ENCODE measurements at places on chromosomes 2 and 18.

- no peak for DNase-seq
Measured at GRCh38 chr2:12080360-12080759, 333.9 kb downstream of the LPIN1 start.

DNA sequence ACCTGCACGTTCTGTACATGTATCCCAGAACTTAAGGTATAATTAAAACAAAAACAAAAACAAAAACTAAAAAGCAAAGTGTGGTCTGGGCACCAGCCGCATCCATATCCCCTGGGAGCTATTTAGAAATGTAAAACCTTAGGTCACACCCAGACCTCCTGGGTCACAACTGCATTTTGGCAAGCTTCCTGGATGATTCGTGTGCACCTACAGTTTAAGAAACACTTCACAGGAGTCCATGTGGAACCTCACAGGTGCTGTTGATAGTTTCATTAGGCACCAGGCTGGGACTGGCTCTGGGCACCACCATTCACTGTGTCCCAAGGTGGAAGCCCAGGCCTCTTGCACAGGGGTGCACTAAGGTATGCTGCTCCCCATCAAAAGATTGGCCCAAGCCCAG lies 103.6 kb upstream of the BOD1L2 start:
- no peak for DNase-seq

- no peak for DNase-seq
Measured at GRCh38 chr2:25079050-25079635, 37.3 kb downstream of the EFR3B start.

GRCh38 chr2:103179798-103180197 lies 418.0 kb downstream of the TMEM182 start:
- DNase-seq, result no peak

- peak; percentile 27 for DNase-seq
Measured at GRCh38 chr2:75464348-75464946, 96.3 kb downstream of the EVA1A start.

- peak; percentile 21 for DNase-seq
Measured at GRCh38 chr18:3397031-3397750, 52.8 kb upstream of the TGIF1 start.

DNA sequence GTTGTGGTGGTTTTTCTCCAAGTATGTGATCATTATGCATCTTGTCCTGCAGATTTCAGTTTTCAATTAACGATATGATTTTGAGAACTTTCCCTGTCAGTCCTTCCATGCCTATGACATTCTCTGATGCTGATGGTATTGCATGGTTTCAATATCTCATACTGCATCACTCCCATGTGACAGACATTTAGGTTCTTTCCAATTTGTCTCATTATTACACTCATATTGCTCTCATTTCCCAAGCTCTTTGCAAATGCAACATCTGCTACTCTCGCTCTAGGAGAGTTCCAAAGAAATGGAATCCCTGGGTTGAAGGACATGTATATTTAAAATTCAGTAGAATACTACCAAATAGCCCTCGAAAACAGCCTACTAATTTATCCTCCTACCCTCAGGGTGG lies 125.5 kb downstream of the MARCHF4 start:
- no peak for DNase-seq

GRCh38 chr2:113965644-113966043 lies 75.8 kb downstream of the ACTR3 start:
- no peak for DNase-seq

- DNase-seq, result no peak
Measured at GRCh38 chr2:108921096-108922030, 67.7 kb downstream of the EDAR start.

- no peak for DNase-seq
Measured at GRCh38 chr2:189302274-189302948, 122.8 kb upstream of the COL5A2 start.

DNA sequence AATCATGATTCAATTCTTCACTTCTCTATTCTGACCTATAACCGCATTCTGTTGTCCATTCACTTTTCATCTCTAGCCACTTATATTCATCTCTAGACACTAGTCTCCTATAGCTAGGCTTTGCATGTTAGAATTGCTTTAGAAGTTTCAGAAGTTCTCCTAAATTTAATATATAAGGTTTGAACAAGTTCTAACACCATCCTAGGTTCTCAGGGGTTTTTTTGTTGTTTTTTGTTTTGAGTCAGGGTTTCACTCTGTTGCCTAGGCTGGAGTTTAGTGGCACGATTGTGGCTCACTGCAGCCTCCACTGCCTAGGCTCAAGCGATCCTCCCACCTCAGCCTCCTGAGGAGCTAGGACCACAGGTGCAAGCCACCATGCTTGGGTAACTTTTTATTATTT lies 19.9 kb downstream of the WDSUB1 start:
- no peak for DNase-seq

GRCh38 chr18:9108911-9109310 lies 6.4 kb downstream of the NDUFV2 start:
- no peak for DNase-seq

DNA sequence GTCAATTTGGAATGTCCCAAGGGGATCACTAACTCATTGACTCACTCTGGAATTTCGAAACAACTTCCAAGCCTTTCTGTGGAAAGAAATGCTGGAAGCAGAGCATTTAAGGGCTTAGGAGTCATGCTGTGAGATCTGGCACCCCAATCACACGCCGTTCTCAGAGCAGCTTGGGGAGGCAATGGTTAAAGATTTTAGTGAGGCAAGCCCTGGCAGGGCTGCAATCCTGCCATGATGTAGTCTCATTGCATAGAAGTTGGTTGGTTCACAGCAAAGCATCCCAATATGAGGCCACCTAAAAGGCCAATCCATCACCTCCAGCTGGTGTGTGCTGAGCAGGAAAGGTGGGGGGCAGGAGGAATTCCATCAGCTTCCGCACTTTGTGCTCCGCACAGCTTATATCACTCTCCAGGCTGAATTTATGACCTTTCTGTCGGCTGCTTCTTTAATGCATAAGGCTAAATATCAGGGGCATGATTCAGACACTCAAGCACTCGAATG lies 1043.9 kb upstream of the POU3F3 start:
- DNase-seq, result no peak

- no peak for DNase-seq
Measured at GRCh38 chr2:203797712-203798111, 69.9 kb upstream of the CTLA4 start.

GRCh38 chr2:30894498-30895119 lies 87.4 kb upstream of the CAPN13 start:
- no peak for DNase-seq

DNA sequence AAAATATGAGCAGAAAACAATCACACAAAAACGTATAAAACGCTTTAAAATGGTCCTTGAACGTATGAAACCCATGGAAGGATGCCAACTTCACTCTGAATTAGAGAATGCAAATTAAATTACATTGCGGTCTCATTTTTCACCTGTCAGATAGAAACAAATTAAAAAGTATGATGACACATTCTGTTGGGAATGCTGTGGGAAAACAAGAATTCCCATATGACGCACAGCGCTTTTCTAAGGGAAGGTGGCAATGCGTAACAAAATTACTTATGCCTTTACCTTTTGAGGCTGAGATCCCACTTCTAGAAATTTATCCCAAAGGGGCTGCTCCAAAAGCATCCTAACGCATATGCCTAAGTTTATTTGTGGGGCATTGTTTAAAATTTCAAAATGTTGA lies 3.8 kb upstream of the RPS7 start:
- no peak for DNase-seq

- no peak for DNase-seq
Measured at GRCh38 chr2:48287976-48288375, 242.0 kb upstream of the STON1 start.

- DNase-seq, result no peak
Measured at GRCh38 chr2:106108351-106108750, 85.8 kb downstream of the UXS1 start.

DNA sequence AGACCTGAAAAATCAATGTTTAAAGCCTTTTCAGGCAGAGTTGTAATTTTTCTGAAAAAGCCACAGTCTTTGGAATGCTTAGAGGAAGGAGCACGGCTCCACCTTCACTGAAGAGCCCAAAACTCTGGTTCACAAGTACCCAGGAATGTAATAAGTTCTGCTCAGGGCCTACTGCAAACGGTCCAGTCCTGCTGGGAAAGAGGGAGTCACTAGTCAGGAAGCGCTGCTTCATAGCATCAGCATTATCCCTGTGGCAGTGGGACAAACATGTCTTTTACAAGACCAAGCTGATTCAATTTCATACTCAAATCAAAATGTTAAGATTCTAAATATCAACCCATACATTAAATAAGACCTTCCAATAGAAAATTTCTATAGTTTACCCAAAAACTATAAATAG lies 152.9 kb upstream of the PGAP1 start:
- DNase-seq, result no peak

GRCh38 chr2:146374505-146374904 lies 1470.3 kb upstream of the ACVR2A start:
- no peak for DNase-seq

GRCh38 chr18:54032412-54032811 lies 192.1 kb downstream of the MBD2 start:
- DNase-seq, result peak; percentile 3

- DNase-seq, result no peak
Measured at GRCh38 chr2:239852272-239852671, 172.9 kb downstream of the NDUFA10 start.

GRCh38 chr2:108889907-108890306 lies 99.1 kb downstream of the EDAR start:
- peak; percentile 3 for DNase-seq

- DNase-seq, result no peak
Measured at GRCh38 chr2:45134726-45135125, 125.5 kb upstream of the SIX2 start.

- DNase-seq, result no peak
Measured at GRCh38 chr18:3051718-3052410, 38.9 kb upstream of the LPIN2 start.

- no peak for DNase-seq
Measured at GRCh38 chr2:76050196-76050595, 339.5 kb upstream of the GCFC2 start.

DNA sequence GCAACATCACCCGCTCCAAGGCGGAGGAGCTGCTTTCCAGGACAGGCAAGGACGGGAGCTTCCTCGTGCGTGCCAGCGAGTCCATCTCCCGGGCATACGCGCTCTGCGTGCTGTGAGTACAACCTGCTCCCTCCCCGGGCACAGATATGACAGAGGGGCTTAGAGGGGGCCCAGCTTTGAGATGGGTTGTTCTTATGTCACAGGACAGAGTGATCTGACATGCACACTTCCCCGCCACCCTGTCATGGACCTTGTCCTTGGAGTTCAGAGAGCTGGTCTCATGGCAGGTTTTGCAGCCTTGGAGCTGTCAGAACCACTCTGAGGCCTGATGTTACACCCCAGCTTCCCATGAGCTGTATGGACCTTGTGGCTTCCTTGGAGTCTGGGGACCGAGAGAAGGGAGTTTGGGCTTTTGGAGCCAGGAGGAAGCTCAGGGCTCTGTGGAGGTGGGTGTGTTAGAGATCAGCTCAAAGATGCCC lies 398 bp downstream of the INPP5D start:
- no peak for DNase-seq

- no peak for DNase-seq
Measured at GRCh38 chr2:161327582-161327981, 19.4 kb downstream of the PSMD14 start.

DNA sequence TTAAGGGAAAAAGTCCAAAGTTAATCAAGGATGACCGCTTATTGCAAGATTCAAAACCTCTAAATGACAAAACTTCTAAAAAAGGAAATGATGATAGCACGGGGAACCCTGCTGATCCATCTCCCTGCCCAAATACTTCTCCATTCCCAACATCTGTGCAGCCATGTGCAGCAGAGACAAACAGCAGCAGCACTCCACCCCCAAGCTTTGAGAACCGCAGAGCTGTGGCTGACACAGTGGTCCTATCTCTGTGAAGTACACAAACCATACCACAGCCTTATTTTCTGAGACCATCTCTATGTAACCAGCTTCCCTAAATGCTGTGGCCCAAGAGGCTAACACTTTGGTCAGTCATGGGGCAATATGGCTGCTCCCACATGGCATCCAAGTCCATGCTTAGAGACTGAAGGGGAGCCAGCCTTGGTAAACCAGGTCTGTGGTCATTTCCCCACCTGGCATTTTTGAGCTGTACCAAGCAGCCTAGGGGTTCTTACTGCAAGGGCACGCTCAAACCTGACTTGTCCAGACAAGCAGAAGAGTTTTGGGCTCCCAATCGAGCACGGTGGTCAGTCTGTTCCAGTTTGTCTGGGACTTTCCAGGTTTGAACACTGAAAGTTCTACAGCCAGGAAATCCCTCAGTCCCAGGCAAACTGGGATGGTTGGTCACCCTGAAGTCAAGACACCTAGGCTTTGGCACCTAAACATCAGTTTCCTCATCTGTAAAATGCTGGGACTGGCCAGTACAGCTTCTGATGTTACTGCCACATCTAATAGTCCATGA lies 17.1 kb upstream of the NFE2L2 start:
- no peak for DNase-seq

DNA sequence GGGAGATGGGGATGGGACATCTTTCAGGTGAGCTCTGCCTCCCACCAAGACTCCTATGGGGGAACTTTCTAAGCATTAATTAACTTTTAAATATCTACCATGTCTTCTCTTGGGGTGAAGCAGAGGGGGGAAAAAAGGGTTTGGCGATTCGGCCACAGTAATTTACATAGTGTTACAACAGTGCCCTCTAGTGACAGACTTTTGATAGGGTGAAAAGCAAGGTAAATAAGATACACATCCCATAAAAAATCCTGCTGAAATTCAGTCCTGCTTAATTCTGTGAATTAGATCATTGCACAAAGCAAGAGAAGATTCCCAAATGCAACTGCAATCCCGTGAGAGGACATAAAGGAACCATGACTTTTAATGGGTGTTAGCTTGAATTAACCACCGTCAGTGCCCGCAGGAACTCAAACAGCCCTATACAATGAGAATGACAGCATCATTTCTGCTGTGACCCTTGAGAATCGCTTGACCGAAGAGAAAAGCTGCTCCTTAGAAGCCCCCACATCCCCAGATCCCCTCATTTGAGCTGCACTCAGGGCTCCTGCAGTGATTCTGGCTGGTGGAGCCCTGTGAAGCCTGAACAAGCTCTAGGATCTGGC lies 32.8 kb downstream of the FAM124B start:
- DNase-seq, result no peak

GRCh38 chr2:217568289-217568971 lies 434.4 kb downstream of the TNS1 start:
- DNase-seq, result peak; percentile 57

Measured in left kidney (tissue), 8 donors.